ENCODE measurements at places on chromosomes 6 and 20. TPM values are rescaled to one million over a fixed set of nuclear protein-coding genes. Genes with fewer than 3 reads are reported as not detected.

DNA sequence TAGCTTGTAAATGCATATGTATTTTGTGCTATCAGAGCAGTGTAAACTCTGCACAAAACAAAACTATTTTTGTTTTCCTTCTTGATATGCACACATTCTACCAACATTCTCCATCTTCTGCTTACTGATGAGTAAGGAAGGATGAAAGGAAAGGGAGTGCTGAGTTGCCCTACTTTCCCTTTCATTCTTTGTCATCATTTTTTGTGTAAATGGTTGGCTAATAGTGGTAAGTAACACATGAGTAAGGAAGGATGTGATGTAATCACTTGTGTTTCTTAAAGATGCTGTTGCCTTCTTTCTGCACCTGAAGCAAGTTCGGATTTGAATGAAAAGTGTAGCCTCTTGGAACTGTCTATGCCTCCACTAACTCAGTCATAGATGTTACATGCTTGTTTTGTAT lies 4.6 kb upstream of the REV3L start:
- no peak for DNase-seq

ADGRF5 gene
- 56.9 TPM for total RNA-seq

GRCh38 chr6:25124216-25124715 lies 154.9 kb upstream of the CARMIL1 start:
- no peak for DNase-seq

- peak; percentile 48 for DNase-seq
Observed at GRCh38 chr6:37783025-37783855, 36.3 kb upstream of the ZFAND3 start.

DNA sequence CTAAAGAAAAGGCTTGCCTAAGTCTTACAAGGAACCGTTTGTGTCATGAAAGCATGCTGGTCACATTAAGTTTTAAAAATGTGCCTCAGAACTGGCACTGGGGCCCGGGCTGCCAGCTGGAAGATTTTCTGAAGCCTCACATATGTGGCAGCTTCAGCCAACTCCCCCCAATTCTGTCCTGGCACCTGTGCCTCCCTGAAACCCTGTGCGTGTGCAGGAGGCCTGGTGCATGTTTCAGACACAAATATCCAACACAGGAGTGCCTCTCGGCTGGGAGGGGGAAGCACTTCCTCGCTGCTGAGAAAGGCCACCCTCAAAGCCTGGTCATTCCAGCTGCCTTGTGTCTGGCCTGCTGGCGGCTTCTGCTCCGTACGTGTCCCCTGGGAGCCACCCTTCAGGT lies 188.5 kb upstream of the SNX9 start:
- no peak for DNase-seq

DNA sequence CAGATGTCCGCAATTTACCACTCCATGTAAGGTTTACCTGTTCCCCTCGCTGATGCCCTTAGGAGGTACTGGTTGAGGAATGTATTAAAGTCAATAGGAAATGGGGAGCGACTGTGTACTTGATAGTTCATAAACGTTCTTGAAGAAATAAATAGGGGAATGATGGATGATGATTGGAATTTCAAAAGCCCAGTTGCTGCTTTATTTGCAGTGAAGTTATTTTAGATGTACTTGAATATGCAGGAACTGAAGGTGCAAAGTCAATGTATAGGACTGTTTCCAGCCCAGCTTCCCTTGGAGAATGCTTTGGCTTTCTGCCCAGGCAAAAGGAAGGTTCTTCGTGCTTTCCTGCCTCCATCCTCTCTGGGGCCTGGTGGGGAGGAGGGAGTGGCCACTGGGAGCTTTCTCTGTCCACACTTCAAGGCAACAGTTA lies 19.8 kb downstream of the ADGRF5 start:
- DNase-seq, result no peak

- DNase-seq, result no peak
Observed at GRCh38 chr20:33551778-33552177, 61.9 kb downstream of the CBFA2T2 start.

HS3ST5 gene
- not detected for total RNA-seq

GRCh38 chr20:57220337-57221145 lies 45.9 kb downstream of the BMP7 start:
- no peak for DNase-seq

DNA sequence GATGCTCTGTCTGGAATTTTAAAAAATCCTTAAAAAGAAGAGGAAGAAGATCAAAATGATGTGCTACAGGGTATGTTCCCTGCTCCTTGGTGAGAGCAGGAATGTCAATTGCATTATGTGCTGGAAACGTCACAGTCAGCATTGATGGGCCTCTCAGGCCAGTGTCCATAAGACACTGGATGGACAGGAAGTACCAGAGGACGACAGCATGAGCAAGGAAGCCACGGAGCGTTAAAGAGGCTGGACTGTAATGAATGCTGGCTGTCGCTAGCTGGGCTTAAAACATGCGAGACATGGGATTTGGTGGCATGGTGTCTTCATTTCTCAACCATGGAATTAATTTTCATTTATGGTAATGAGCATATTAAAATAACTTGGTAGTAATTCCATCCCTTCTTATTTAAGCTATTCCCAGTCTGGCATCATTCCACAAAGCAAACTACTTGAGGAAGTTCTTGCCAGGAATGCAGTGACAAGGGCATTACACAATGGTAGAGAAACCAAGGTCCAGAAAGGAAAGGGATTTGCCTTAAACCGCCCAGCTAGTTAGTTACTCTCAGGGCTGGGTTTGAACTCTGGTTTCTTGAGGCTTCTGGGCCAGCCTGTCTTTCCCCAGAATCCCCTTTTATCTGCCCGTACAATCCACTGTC lies 166.6 kb upstream of the SOX4 start:
- DNase-seq, result no peak

DNA sequence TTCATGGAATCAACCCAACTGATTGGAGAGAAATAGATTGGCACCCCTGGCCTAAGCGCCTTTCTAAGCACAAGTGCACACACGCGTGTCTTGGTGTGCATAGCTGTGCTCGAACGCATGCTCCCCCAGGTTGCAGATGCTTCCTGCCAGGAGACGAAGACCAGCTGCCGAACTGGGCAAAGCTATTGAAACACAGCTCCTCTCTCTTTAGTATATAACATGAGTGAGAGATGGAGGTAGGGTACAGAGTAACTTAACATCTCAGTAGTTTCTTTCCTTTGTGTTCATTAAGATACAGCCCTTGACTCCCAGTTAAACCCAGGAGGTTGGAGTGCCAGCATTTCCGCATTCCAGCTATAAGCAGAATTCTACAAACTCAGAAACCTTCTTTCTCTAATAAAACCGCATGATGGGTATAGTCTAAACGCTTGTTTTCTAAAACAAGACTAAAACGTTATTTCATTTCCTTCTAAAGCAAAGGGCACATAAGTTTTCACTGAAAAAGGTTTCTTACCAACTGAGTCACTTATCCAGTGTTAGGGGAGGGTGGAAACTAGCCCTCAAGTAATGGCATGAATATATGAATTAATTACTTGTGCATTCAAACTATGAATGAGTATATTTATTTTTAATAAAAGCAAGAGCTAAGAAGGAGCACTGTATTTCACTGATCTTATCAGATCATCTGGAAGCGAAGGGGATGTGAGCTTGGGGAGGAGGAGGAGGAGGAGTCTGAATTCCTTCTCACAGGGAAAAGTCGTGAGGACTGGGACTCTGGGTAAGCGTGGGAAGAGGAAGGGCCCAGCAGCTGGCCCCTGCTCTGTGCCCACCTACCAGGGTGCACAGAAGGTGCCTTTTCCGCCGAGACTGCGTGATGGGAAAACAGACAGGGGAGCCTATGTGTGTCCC lies 179.2 kb downstream of the TMEM242 start:
- no peak for DNase-seq

GRCh38 chr20:37759761-37760209 lies 66.0 kb downstream of the CTNNBL1 start:
- DNase-seq, result no peak

CAGE1 gene
- not detected for total RNA-seq

CUTA gene
- total RNA-seq, result 126 TPM

DNA sequence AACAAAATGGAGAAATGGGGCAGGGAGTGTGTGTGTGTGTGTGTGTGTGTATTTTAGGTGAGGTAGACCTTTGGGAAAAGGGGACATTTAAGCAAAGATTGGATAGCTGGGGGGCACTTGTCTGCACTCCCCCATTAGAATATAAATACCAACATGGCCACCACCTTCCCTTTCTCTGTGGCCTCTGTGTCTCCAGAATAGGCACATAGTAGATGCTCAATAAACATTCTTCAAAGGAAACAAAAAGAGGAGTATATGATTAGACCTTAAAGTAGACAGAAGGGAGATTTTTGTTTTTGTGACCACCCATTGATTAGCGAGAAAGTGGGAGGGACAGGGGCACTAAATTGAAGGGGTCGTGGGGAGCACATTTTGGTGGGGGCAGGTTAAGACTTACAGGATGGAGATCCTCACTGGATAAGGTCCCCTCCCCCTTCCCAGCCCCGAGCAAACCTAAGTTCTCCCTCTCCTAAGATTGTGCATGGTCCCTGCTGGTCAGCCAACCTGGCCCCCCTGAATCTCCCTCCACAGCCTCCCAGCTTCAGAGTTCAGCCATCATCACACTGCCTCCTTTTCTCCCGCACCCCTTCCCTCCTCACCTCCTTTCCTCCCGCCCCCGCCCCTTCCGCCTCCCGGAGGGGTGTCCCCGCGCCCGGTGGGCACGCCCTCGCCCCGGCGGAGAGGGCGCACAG lies 514 bp upstream of the TSHZ2 start:
- DNase-seq, result no peak
